Epithelial cell of prostate (primary cell): ENCODE measurements at places on chromosomes 4 and X.

DNA sequence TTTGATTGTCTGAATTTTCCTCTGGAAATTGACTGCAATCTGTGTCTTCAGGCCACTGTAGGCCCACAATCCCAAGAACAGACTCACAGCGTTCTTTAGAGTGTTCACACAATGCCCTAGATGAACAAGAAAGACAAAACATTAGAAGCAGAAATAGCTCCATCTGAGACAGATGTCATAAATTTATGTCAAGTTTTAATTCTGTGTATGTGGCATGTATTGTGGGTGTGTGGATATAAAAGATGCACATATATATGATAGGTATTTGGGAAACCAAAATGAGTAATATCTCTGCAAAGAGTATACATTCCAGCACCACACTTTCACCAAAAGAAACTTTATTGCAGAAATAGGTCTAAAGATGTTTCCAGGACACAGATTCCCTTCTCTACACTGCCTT, 176.1 kb downstream of the CORIN start:
- DNase-seq = no peak

- no peak for DNase-seq
Measured at GRCh38 chr4:98516441-98517217, 141.8 kb downstream of the TSPAN5 start.

- no peak for DNase-seq
Measured at GRCh38 chr4:151436093-151436518, 27.1 kb downstream of the FHIP1A start.

DNA sequence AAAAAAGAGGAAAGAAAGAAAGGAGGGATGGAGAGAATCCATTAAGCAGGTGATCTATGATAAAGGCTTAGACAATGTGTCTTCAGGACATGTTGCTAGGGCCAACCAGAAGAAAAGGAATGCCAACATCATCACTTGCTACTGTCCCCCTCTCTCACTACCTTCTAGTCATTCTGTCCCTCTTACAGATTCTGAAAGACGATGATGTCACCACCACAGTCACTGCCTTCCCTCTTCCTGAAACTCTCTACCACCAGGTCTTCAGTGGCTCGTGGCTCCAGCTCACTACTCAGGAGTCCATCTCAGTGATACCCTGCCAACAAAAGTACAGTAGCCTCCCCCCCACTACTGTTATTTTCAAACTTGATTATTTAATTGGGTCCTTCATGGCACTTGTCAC, 64.0 kb downstream of the KCNIP4 start:
- DNase-seq = no peak

GRCh38 chr4:13461191-13461905, 22.8 kb downstream of the RAB28 start:
- DNase-seq = no peak

DNA sequence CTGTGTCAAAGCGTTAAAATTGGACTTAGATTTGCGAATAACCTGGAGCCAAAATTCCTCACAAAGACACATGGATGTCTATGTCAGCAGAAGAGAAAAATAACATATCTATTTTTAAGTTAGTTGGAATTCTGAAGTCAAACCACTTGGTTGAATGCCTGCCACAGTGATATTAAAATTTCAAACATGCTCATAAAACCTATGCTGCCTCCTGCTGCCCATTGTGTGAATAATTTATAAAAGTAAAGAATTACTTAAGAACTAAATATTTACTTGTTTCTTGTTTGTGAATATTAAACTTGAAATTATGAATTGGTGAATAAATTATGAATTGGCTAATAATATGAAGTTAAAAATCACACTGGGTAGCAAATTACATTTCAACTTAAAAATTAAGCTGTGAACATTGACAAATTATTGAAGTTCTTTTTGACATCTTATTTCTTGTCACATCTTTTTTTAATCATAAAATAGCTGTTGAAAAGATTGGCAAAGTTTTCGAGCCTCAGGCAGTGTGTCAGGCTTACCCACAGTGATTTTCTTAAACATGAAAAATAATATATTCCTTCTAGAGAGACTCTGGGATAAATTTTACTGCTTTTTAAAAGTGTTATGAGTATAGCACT, 35.4 kb downstream of the FABP2 start:
- DNase-seq = no peak

GRCh38 chr4:82842593-82842992, 44.0 kb upstream of the SCD5 start:
- no peak for DNase-seq

GRCh38 chr4:178738026-178738425, 1295.8 kb upstream of the AGA start:
- no peak for DNase-seq

DNA sequence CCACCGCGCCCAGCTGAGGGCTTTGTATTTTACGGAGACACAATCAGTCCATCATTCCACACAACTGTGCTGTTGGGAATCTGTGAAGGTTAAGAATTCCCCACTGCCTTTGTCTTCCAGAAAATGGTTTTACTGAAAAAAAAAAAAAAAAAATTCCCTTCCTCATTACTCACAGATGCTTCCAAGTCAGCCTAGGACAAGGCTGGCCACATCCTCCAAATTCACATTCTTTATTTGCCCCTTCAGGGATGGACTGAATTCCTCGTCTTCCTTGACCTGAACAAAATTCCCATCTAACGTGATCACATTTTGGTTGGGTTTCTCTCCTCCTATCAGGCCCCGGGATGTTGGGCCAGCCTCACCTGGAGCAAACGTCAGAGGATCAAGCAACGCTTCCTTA, 130.3 kb downstream of the DHRSX start:
- no peak for DNase-seq
